Substantia nigra (tissue), 51 donors: ENCODE measurements at places on chromosomes 11 and 22.

DNA sequence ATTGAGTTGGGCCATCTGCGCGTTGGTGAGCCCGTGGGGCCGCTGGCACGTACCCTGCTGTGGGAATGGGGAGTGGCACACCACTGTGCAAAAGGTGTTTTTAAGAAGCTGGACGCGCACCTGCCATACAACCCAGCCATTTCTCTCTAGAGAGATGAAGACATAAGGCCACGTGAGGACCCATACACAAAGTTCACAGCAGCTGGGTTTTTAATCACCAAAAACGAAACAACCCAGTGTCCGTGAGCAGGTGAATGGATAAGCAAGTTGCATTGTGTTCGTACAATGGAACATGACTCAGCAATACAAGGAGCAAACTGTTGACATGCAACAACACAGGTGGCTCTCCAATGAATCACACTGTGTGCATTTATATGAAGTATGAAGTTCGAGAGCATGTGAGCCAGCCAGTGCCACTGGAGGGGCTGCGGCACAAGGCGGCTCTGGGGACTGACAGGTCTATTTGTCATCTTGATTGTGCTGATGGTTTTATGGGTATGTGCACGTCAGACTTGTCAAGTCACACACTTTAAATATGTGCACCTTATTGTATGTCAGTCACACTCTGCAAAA is 30.6 kb upstream of the PANX2 start:
- DNase-seq = no peak

- DNase-seq = no peak
Observed at GRCh38 chr11:107467696-107468095, 10.1 kb upstream of the CWF19L2 start.

GRCh38 chr11:125139778-125140177 is 24.8 kb upstream of the PKNOX2 start:
- no peak for DNase-seq

DNA sequence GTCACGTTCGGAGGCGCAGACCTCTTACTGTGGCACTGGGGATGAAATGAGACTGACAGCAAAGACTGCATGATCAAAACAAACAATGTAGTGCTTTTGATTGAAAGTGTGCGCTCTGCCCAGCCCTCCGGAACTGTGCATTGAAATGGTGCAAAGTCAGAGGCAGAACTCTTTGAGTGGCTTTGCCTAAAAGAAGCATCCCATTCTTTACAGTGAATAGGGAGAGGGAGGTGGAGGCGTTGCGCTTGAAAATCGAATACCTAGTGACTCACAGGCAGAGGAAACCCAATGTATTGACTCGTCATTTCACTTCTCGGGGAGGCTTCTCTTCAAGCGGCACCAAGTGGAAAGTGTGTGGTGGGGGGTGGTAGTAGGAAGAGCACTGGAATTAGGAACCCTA is 10.9 kb downstream of the RCN1 start:
- DNase-seq = no peak

GRCh38 chr22:46104881-46105493 is 45.3 kb upstream of the PPARA start:
- no peak for DNase-seq

GRCh38 chr11:40606800-40607199 is 852.7 kb downstream of the LRRC4C start:
- no peak for DNase-seq

GRCh38 chr11:128513915-128514681 is 73.3 kb downstream of the ETS1 start:
- no peak for DNase-seq

DNA sequence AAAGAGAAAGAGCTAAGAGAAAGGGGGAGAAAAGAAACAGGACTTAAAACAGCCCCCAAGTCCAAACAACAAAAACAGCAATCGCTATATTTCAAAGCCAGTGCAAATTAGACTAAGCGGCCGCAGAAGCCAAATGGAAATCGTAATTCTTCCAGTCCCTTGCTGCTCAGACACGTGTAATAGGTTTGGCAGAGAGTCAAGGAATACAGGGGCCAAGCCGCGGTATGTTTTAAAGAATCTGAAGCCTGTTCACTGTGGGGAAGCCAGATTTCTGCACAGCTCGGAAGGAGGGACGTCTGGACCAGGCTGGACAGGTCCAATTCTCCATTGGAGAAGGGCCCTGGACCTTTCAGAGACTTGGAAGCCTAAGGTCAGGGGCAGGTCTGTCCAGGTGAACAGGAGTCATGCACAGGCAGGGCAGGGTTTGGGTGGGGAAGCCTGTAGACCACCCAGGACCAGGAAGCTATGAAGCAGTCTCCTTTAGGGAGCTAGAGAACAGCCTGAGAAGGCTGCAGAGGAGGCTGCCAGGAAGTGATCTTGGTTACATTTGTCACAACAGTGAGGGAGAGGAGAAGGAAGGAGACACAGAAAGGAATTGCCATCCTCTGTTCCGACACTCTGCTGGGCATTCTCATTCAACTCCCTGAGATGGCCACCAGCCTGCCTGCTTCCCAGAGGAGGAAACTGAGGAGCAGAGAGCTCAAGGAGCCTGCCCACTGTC is 265.5 kb upstream of the ISX start:
- no peak for DNase-seq

DNA sequence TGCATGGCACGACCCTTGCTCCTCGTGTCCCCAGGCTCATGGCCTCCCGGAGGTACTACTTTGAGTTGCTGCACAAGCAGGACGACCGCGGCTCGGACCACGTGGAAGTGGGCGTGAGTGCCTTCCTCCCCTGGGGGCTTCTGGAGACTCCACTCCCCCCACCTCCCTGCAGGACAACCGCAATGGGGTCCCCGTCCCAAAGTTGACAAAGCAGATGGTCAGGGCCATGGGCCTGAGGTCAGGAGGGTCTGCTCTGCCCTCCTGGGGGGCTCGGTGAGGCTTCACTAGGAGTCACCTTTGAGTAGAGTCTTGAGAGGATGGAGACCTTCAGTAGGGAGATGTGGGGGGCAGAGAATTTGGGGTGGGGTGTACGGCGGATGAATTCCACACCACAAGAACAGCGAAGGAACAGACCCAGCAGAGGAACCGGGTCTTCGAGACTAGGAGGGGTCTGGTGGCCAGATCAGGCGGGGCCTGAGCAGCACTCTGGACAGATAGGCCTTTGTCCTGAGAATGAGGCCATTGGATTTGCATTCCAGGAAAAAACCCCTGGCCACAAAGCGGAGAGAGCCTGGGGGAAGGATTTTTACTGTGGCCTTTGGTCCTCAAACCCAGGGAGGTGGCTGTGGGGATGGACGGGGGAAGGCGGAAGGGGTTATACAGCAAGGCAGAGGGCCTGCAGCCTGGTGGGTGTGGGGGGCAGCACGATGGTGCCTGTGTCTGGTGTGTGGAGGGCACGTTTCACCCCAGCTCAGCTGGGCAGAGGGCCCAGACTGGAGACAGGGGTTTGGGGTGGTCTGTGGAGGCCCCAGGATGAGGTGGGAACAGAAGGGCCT is 4.6 kb downstream of the B4GALNT4 start:
- DNase-seq = peak; percentile 36
